ENCODE measurements at places on chromosomes 11 and 22.

GRCh38 chr11:29963796-29964195 is 53.0 kb downstream of the KCNA4 start:
- no peaks in the 10 kb centered on the region for H3K4me1 ChIP-seq
- no peak overlapping the region for H3K27ac ChIP-seq
- H3K36me3 ChIP-seq, result no peaks in the 10 kb centered on the region
- H3K27me3 ChIP-seq, result no peaks in the 10 kb centered on the region
- DNase-seq, result no peak

DNA sequence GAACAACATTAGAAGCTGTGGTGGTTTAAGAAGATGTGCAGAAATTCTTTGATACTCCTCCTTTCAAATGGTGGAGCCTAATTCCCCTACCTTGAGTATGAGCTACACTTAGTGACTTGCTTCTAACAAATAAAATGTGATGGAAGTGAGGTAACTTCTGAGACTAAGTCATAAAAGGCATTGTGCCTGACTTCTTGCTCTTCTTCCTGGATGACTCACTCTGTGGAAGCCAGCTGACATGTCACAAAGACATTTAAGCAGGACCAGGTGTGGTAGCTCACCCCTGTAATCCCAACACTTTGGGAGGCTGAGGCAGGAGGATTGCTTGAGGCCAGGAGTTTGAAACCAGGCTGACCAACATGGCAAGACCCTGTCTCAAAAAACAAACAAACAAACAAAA is 3.9 kb upstream of the PLA2G3 start:
- H3K4me3 ChIP-seq, result no peak overlapping the region
- H3K4me1 ChIP-seq, result peaks cover 8% of the 10 kb centered on the region
- H3K27me3 ChIP-seq, result peaks cover 42% of the 10 kb centered on the region
- no peak overlapping the region for H3K27ac ChIP-seq

DNA sequence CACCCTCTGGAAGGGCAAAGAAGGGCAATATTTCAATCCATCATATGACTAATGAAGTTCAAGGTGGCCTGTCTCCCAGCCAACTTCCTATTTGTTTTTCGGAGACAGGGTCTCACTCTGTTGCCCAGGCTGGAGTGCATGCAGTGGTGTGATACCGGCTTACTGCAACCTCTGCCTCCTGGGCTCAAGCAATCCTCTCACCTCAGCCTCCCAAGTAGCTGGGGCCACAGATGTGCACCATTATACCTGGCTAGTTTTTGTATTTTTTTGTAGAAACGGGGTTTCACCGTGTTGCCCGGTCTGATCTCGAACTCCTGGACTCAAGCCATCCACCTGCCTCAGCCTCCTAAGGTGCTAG is 13.4 kb downstream of the ABTB2 start:
- no peaks in the 10 kb centered on the region for H3K36me3 ChIP-seq
- DNase-seq, result no peak
- H3K4me1 ChIP-seq, result no peaks in the 10 kb centered on the region
- peaks cover 10% of the 10 kb centered on the region for H3K27me3 ChIP-seq
- H3K27ac ChIP-seq, result no peak overlapping the region

- DNase-seq, result no peak
- peak overlapping the region; percentile 42 for H3K27ac ChIP-seq
- no peaks in the 10 kb centered on the region for H3K36me3 ChIP-seq
These were observed 10.6 kb downstream of the P2RX3 start for GRCh38 chr11:57348636-57349313.

DNA sequence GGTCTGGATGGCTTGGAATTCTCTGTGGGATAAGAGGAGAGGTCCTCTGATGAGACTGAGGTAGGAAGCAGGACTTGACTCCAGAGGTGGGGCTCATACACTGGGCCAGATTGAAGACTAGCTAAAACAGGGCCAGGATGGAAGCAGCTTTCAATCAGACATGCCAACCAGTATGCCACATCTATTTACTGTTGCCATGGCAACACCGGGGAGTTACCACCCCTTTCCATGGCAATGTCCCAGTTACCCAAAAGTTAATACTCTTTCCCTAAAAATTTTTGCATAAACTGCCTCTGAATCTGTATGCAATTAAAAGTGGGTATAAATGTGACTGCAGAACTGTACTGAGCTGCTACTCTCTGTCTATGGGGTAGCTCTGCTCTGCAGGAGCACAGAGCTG is 247.5 kb upstream of the ZBED5 start:
- DNase-seq, result no peak
- H3K27me3 ChIP-seq, result peaks cover 4% of the 10 kb centered on the region
- H3K4me1 ChIP-seq, result no peaks in the 10 kb centered on the region
- no peaks in the 10 kb centered on the region for H3K36me3 ChIP-seq
- H3K4me3 ChIP-seq, result no peak overlapping the region
- no peak overlapping the region for H3K27ac ChIP-seq

GRCh38 chr11:74546752-74547151 is 45.6 kb upstream of the POLD3 start:
- no peak overlapping the region for H3K27ac ChIP-seq
- H3K4me3 ChIP-seq, result no peak overlapping the region
- no peaks in the 10 kb centered on the region for H3K36me3 ChIP-seq

GRCh38 chr22:37501610-37502341 is 15.6 kb upstream of the MFNG start:
- no peaks in the 10 kb centered on the region for H3K36me3 ChIP-seq
- H3K27ac ChIP-seq, result no peak overlapping the region
- DNase-seq, result no peak
- H3K4me1 ChIP-seq, result peaks cover 19% of the 10 kb centered on the region
- peaks cover 83% of the 10 kb centered on the region for H3K27me3 ChIP-seq
- H3K4me3 ChIP-seq, result no peak overlapping the region

- H3K27ac ChIP-seq, result no peak overlapping the region
- H3K4me1 ChIP-seq, result no peaks in the 10 kb centered on the region
- H3K27me3 ChIP-seq, result no peaks in the 10 kb centered on the region
- no peak for DNase-seq
- H3K36me3 ChIP-seq, result peaks cover 1% of the 10 kb centered on the region
These were observed 36.2 kb downstream of the SERGEF start for GRCh38 chr11:17976651-17977050.

- no peaks in the 10 kb centered on the region for H3K36me3 ChIP-seq
- H3K4me1 ChIP-seq, result no peaks in the 10 kb centered on the region
- peaks cover 7% of the 10 kb centered on the region for H3K27me3 ChIP-seq
- no peak for DNase-seq
- no peak overlapping the region for H3K27ac ChIP-seq
These were observed 98.4 kb upstream of the PARVA start for GRCh38 chr11:12278766-12279671.

DNA sequence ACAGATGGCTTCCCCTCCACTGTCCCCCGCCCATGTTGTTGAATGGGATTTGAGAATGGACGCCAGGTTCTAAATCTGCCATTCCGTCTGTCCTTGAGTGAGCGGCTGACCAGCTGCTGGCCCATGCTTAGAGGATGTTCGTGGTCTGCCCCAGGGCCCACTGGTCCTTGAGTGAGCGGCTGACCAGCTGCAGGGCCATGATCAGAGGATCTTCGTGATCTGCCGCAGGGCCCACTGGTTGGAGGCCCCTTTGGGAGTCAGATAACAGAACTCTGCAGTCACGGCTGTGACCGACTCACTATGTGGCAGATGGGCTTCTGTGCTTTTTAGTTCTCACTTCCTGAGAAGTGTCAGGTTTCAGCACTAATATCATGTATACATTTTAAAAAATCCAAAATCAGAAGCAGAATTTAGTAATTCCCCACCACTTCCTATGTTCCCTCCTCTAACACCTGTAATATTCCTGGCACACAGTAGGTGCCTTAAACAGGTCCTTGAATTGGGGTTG is 54.1 kb downstream of the MICAL3 start:
- no peak overlapping the region for H3K27ac ChIP-seq
- peaks cover 7% of the 10 kb centered on the region for H3K4me1 ChIP-seq
- no peaks in the 10 kb centered on the region for H3K36me3 ChIP-seq

DNA sequence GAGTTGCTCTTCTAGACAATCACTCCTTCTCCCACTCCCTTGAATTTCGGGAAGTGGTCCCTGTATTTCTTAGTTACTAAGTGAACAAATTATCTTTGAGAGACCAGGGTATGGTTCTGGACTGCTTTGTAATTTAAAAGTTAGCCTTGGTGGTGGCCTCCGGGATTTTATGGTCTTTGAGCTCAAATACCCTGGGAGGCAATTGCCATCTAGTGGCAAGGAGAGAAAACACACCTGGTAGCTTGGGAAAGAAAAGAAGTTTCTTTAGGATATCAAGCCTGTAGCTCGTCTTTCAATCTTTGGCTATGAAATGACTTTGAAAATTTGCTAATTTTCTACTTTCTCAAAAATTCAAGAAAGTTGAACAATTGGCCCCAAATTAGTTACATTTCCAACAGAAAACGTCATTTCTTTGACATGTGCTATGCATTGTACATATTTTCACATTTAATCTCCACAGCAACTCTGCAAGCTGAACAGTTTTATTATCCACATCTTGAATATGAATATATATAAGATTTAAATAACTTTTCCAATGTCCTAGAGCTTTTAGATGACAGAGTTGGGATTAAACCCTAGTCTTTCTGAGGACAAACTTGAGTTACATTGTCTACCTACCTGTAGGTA is 39.1 kb downstream of the MMP27 start:
- no peak overlapping the region for H3K4me3 ChIP-seq
- peak; percentile 33 for DNase-seq
- H3K4me1 ChIP-seq, result no peaks in the 10 kb centered on the region
- no peak overlapping the region for H3K27ac ChIP-seq
- H3K36me3 ChIP-seq, result no peaks in the 10 kb centered on the region

DNA sequence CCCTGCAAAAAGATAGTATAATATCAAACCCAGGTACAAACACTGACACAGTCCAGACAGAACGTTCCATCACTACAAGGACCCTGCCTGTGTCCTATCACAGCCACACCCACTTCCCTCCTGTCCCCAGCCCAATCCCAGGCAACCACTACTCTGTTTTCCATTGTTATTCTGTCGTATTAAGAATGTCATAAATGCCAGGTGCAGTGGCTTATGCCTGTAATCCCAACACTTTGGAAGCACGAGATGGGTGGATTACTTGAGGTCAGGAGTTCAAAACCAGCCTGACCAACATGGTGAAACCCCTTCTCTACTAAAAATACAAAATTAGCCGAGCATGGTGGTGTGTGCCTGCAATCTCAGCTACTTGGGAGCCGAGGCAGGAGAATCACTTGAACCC is 89.0 kb downstream of the TRMU start:
- H3K36me3 ChIP-seq, result no peaks in the 10 kb centered on the region
- peaks cover 7% of the 10 kb centered on the region for H3K27me3 ChIP-seq
- no peak overlapping the region for H3K4me3 ChIP-seq
- H3K27ac ChIP-seq, result no peak overlapping the region
- DNase-seq, result no peak

DNA sequence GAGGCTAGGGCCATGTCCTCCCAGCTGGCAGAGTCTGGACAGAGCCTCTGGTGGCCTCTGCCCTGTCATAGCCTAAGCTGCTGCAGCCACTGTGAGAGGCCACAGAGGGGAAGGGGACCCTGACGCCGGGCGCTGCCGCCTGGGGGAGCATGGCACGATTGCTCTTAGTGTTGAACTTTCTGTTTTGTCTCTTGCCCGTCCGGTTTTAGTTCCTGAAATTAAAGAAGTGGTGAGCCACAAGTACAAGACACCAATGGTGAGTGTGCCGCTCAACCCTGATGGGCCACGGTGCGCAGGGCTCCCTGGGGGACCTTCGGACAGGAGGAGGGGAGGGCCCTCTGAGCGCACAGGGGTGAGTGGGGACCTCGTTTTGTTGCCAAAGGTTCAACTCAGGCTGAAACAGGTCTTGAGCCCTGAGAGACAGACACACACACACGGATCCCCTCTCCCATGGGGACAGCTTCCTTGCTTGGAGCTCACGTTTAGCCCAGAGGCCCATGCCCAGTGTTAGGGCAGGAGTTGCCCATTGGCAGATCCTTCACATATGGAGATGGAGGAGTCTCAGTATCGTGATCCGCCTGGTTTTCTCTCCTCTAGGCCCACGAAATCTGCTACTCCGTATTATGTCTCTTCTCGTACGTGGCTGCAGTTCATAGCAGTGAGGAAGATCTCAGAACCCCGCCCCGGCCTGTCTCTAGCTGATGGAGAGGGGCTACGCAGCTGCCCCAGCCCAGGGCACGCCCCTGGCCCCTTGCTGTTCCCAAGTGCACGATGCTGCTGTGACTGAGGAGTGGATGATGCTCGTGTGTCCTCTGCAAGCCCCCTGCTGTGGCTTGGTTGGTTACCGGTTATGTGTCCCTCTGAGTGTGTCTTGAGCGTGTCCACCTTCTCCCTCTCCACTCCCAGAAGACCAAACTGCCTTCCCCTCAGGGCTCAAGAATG is 23.8 kb downstream of the MYBPC3 start:
- H3K4me1 ChIP-seq, result no peaks in the 10 kb centered on the region
- peak overlapping the region; percentile 63 for H3K27ac ChIP-seq
- DNase-seq, result no peak
- no peak overlapping the region for H3K4me3 ChIP-seq
- H3K27me3 ChIP-seq, result no peaks in the 10 kb centered on the region
- H3K36me3 ChIP-seq, result peaks cover 30% of the 10 kb centered on the region

DNA sequence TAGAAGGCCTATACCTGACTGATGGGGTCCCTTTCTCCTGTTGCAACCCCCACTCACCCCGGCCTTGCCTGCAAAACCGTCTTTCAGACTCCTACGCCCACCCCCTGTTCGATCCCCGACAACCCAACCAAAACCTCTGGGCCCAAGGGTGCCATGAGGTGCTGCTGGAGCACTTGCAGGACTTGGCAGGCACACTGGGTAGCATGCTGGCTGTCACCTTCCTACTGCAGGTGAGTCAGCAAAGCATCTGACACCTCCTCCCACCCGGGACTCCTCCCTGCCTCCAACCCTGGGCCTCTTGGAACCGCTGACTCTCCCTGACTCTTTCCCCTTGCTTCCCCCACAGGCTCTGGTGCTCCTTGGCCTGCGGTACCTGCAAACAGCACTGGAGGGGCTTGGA is 1.2 kb downstream of the ROM1 start:
- H3K27me3 ChIP-seq, result no peaks in the 10 kb centered on the region
- peaks cover 39% of the 10 kb centered on the region for H3K36me3 ChIP-seq
- peaks cover 57% of the 10 kb centered on the region for H3K4me1 ChIP-seq

GRCh38 chr11:94862926-94863880 is 95.0 kb downstream of the AMOTL1 start:
- H3K27me3 ChIP-seq, result no peaks in the 10 kb centered on the region
- no peak overlapping the region for H3K4me3 ChIP-seq
- H3K27ac ChIP-seq, result no peak overlapping the region
- no peaks in the 10 kb centered on the region for H3K4me1 ChIP-seq
- no peak for DNase-seq
- H3K36me3 ChIP-seq, result no peaks in the 10 kb centered on the region

DNA sequence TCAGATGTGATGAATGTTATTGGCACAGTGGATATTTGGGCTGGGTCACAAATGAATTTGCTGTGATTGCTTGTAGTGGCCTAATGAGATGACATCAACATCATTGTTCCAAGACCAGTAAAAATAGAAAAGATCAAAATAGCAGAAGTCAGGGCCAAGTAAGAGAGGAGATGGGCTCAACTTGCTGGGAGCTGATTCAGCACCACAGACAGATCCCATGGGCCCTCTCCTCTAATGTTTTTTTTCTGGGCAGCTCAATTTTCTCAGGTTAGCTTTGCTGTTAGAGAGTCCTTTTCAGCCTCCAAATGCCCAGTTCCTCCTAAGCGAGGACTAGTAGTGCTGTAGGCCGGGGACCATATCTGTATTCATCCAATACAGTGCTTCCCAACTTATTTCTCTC is 86.0 kb upstream of the IZUMO1R start:
- H3K4me3 ChIP-seq, result no peak overlapping the region
- H3K4me1 ChIP-seq, result no peaks in the 10 kb centered on the region
- H3K36me3 ChIP-seq, result no peaks in the 10 kb centered on the region
- no peak for DNase-seq
- H3K27me3 ChIP-seq, result no peaks in the 10 kb centered on the region
